ENCODE measurements at places on chromosomes 16 and 17. TPM values are rescaled to one million over a fixed set of nuclear protein-coding genes. Genes with fewer than 3 reads are reported as not detected.

The OR1E2 gene
- not detected for total RNA-seq

- DNase-seq, result no peak
Measured at GRCh38 chr16:52480237-52480636, 66.7 kb downstream of the TOX3 start.

DNA sequence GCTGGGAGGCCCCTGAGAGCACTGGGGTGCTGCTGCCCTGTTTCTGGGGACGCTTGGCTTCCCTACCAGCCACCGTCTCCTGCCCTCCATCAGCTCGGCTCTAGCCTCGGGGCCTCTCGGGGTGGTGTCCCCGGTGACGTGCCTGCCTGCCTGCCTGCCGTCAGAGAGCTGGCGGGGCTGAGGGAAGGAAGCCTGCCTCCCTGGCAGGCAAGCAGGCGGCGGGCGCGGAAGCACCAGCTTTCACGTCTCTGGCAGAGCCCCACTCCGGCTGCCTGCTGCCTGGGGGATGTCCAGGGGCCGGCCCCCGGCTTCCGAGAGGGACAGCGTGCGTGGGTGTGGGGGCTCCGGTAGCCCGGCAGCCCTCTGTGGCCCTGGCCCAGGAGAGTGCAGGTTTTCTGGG lies 9.3 kb downstream of the CENPX start:
- peak; percentile 73 for DNase-seq

- peak; percentile 53 for DNase-seq
Measured at GRCh38 chr16:5412731-5413130, 315.1 kb upstream of the EEF2KMT start.

The BCAR1 gene
- total RNA-seq, result 68.4 TPM

The NACA2 gene
- not detected for total RNA-seq

DNA sequence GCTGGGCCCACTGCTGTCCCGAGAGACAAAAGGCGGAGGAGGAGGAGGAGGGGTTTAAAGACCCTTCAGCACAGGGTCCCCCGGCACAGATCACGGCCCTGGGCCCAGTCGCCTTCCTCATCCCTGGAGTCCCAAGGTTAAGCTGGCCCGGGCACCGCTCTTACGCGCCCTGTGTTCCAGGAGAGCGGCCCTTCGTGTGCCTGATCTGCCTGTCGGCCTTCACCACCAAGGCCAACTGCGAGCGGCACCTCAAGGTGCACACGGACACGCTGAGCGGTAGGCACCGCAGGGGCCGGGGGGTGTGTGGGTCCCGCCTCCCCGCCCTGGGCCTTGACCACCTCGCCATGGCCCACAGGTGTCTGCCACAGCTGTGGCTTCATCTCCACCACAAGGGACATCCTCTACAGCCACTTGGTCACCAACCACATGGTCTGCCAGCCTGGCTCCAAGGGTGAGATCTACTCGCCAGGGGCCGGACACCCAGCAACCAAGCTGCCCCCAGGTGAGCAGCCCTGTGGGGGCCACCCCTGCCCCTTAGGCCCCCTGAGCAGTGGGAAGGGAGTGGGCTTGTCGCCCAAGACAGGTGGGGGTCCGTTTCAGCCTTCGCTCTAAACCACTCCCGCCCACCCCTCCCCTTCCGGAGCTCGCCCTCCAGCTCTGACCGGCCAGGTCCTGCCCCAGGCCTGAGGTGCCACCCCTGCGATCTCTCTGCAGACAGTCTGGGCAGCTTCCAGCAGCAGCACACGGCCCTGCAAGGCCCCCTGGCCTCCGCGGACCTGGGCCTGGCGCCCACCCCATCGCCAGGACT lies 37.6 kb upstream of the ZC3H18 start:
- DNase-seq, result no peak

The KRT10 gene
- total RNA-seq, result 5.4 TPM

DNA sequence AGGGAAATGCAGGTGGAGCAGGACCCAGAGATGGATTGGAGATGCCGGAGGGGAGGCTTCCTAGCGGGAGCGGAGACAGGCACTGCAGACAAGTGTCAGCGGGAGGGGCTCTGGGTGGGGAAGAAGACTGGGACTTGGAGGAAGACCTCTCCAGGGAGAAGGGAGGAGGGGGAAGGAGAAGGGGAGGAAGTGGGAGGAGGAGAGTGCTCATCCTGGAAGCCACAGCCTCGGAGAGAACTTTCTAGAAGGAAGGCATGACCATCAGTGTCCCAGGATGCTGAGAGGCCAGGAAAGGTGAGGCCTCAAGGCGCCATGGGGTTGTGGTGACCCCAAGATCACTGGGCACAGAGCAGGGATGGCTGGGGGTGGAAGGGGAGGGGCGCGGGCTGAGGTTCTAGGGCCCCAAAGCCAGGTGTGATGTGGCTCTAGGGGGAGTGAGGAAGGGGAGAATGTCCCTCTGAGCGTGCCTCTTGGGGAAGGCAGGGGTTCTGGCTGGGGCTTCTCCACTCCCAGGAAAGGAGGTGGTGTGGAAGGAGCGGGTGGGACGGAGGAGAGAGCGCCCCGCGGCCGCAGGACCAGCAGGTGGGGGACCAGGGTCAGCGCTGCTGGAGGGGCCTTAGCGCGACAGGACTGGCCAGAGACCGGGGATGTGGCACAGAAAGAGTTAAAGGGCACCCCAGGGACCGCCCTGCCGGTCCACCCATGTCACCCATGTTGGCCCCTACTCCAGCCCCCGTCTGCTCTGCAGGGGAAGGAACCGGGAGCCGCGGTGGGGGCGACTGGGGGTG lies 900 bp upstream of the GCGR start:
- peak; percentile 78 for DNase-seq

The KRT34 gene
- not detected for total RNA-seq

All from H7 (cell line).